CD4-positive, alpha-beta T cell treated with Interleukin-1 beta for 1 hour (primary cell): ENCODE measurements at places on chromosomes 3 and 15.

- no peak for DNase-seq
These were observed 556 bp downstream of the PEX5L start for GRCh38 chr3:180036092-180036670.

DNA sequence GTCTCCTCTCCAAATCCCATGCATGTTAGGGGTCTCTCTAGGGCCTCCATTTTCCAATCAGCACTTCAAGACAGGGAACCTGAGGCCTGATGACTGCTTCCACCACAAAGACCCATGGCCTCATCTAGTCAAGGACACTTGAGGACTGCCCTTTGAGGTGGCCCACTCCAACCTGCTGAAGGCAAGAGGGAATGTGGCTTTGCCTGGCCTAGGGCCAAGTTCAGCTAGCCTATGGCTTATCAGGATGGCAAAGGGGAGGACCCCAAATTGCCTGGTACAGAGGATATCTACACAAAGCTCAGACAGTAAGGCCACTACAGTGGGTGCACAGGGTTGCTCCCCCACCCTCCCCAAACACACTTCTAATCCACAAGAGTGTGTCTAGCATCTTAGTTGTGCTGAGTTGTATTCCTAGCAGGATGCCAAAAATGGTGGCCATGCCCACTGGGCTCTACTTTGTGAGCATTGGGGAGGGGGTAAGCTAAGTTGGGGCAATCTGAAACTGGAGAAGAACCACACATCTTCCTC lies 10.0 kb upstream of the GRAMD2A start:
- DNase-seq, result no peak

DNA sequence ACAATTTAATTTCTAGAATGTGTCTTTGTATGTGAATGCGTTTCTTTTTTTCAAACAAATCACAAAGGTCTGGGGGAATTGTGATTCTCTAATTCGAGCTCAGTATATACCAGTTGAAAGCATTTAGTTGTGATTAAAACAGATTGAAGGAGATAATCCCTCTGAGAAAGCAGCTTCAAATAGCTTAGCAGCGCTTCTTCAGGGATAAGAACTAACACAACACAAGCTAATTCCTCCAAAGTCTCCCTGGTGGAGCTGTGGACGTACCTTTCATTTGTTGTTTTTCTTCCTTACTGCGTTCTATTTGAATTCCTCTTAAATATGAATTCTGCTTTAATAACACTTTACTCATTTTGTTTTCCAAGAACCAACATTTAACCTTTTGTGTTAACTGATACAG lies 286.7 kb downstream of the ROBO2 start:
- DNase-seq, result no peak

DNA sequence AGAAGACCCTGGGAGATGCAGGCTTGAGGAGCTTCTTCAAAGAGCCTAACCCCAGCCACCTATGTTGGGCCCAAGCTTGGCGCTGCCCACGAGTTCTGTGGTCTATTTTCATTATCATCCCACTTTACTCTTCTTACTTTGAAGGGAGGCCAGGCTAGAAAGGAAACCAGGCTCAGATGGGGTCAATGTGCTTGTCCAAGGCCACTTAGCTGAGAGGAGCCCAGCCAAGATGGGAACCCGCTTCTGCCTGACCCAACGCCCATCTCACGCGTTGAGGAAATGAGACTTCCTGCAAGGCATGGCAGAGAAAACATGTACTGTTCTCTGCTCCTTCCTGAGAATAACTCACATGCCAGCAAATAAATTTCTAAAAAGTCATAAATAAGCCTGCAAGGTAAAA lies 486.3 kb upstream of the PROK2 start:
- no peak for DNase-seq

GRCh38 chr3:127865941-127866340 lies 43.6 kb upstream of the MGLL start:
- no peak for DNase-seq

- DNase-seq, result no peak
These were observed 59.5 kb downstream of the CPA3 start for GRCh38 chr3:148924562-148924961.

GRCh38 chr3:99868311-99868646 lies 50.6 kb downstream of the CMSS1 start:
- no peak for DNase-seq

- DNase-seq, result no peak
These were observed 26.9 kb downstream of the PHC3 start for GRCh38 chr3:170154569-170155143.

GRCh38 chr15:41182266-41182665 lies 48.3 kb downstream of the EXD1 start:
- DNase-seq, result no peak
